HT1080 (cell line): ENCODE measurements at places on chromosomes 7 and 10.

GRCh38 chr10:11869743-11870460, 46.7 kb downstream of the PROSER2 start:
- DNase-seq: no peak

- no peak for DNase-seq
Observed at GRCh38 chr10:1359626-1359955, 303.4 kb downstream of the WDR37 start.

GRCh38 chr7:106193661-106194060, 81.5 kb upstream of the SYPL1 start:
- no peak for DNase-seq

- no peak for DNase-seq
Observed at GRCh38 chr7:95525503-95525902, 39.8 kb downstream of the ASB4 start.

DNA sequence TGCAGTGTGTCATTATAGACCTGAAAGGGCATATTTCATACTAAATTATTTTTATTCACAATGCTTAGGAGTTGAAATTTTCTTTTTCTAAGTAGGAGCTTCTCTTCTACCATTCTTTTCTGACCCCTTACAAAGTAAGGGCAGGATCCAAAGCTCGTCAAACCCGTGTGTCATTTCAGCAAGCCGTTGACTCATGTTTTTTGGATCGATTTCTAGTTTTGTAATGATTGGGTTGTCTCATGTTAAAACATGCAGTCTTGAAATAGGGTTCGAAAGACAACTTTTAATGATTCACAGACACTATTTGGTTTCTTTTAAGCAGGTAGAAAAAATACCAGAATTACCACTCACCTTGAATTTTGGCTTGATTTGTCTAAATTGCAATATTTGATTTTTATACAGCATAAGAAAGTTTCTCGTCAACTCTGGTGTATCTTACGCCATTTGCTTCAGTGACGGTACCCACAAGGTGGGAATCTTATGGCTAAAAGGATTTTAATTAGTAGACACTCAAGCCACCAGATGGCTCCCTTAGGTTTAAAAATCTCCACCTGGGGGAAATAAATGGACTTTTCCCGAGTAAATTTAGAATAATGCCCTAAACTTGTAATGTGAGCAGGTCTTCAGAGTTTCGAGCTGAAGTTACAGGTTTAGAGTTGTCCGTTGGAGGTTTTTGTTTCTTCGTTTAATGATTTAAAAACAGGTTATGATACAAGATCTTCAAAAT, 283.4 kb downstream of the CCDC3 start:
- no peak for DNase-seq

DNA sequence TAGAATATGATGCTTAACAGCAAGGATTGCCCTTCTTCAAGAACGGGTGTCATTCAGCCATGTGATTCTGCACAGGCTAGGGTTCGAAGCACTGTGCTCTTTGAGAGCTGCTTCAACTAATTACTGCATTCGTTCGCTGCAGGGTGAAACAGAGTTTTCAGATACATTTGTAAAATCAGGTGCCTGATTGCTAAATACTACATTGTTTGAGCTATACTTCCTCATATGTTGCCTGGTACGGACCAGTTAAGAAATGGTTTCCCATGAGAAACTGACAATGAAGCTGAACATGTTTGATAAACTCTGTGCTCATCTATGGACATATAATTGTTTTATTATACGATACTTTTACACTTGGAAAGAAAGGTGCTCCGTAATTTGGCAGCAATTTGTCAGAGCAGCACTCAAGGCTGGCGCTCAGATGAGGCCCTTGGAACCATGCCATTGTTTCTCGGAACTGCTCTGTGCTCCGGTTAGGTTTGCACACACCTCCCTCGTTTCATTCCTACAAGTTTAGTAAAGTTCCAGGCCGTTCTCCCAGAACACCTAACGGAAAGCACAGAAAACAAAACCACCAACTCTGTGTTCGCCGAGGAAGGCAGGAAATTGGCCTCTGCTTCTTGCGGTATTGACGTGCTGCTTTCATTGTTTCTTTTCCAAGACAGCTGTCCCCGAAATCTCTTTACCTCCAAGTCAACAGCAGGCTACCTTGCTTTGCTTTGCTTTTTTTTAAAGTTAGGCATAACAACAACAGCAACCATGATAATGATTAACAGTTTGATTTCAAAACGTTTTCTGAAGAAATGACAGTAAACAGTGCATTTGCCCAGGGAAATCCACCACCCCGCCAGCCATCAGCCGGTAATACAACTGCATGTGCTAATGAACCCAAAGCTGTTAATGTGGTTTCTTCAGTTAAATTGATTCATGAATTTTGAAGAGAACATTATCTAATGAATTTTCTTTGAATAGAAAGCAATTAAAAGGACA, 206.9 kb downstream of the EBF3 start:
- no peak for DNase-seq

- peak; percentile 49 for DNase-seq
Observed at GRCh38 chr10:82377608-82378007, 502.6 kb downstream of the NRG3 start.

- no peak for DNase-seq
Observed at GRCh38 chr7:81845744-81846241, 75.9 kb upstream of the HGF start.

GRCh38 chr7:5345171-5345570, 62.4 kb downstream of the SLC29A4 start:
- no peak for DNase-seq

- no peak for DNase-seq
Observed at GRCh38 chr7:97149843-97150242, 32.3 kb downstream of the SDHAF3 start.

DNA sequence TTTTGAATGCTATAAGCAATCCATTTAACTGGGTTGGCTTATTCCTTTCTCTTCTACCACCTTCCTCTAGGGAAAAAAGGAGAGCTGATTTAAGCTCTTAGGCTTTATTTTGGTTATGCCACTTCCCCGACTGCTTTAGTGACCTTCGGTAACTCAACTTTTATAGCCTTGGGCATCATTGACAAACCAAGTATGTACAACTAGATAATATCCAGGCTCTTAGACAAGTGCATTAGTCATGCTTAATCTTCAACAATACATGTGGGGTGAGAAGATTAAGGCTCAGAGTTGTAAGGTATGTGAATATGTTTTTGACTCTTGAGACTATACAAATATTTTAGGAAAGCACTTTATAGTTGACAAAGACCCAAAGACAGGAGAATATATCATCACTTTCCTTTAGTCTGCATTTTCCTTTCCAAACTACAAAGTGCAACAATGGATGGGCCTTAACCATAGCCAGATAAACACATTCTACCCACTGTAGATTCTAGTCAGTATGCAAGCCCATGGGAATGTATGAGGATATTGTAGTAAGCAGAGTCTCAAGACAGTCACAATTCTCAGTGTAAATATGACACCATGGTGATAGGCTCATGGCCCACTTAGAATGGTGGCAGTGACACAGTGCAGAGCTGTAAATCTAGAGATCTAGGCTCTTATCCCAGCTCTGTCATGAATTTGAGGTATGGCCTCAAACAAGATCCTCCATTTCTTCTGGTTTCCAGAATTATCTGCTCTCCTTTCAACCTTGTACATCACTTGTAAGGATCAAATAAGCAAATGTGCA, 1117.3 kb downstream of the SORCS3 start:
- no peak for DNase-seq

DNA sequence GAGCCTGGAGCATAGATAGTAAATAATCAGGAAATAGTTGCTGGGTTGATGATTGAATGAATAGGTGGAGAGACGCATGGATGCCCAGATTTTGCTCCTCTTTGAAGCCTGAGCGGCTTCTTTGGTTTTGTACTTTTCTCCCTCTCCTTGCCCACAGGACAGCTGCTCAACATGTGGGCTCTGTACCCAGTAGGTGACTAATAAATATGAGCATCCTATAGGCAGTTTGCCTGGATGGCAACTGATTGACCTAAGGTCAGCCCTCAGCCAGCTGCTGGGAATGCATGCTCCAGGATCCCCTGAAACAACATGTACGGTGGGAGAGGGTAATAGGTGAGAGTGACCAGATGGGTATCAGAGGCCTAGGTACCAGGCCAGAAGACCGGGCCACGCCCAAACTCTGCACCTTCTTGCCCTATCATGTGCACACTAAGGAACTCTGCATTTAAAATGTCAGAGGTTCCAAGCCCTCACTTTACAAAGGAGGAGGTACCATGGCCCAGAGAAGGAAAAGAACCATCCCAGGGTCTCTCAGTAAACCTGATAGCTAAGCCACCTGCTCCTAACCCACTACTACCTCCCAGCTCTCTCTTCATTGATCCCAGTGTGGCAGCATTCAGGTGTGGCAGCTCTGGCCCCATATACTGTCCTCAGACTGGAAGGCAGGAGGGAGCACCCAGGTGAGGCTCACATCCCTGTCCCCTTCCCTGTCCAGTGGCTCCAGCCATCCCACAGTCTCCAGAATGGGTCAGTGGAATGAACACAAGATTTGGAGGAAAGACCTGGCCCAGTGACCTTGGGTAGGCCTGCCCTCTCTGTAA, 2.7 kb upstream of the ZCCHC24 start:
- no peak for DNase-seq

GRCh38 chr7:148993193-148993592, 35.1 kb downstream of the PDIA4 start:
- no peak for DNase-seq

DNA sequence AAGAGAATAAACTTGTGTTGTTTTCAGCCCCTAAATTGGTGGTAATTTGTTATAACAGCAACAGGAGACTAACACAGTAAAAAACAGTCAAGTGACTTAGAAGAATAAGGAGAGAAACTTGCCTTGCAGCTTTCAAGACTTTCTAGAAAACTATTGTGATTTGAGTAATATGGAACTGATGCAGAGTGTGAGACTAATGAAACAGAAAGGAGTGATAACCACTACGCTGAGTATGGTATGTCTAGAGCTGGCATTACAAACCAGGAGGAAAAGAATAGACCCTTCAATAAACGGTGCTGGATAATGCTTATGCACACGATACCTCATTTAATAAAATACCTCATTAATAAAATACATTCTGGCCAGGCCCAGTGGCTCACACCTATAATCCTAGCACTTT, 99.9 kb downstream of the CREM start:
- DNase-seq: no peak

DNA sequence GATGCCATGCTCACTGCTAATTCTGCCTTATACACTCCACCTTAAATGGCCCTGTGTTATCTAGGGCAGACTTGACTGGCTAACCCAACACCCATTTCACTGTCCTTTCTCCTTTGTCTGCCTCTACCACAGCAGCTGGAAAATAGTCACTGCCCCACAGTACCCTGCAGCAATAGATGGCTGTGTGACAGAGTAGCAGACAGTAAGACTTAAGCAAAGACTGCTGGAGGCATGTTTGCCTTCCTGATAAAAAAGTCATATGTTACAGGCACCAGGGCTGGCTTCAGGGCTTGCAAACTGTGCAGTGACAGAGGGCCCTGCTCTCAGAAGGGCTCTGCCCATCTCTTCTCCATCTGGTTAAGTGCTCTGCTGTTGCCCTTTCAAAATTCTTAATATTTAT, 332.6 kb upstream of the GHITM start:
- no peak for DNase-seq

DNA sequence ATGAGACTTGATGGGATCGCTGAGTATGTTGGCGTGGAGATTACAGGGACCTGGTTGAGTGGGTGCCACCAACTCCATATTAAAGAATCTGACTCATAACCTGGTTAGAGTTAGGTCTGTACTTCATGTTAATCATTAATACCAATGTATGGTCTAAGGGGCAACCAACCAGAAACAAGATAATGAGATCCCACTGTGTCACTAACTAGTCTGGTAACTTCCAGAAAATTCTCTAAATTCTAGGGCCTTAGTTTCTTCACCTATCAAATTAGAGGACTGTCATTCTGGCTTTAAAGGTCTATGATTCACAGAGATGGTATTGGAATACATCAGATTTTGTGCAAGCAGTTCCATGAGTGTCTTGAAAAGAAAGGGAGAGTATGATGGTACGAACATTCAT, 102.2 kb downstream of the SNX10 start:
- DNase-seq: no peak

- no peak for DNase-seq
Observed at GRCh38 chr10:82254237-82254636, 379.2 kb downstream of the NRG3 start.

DNA sequence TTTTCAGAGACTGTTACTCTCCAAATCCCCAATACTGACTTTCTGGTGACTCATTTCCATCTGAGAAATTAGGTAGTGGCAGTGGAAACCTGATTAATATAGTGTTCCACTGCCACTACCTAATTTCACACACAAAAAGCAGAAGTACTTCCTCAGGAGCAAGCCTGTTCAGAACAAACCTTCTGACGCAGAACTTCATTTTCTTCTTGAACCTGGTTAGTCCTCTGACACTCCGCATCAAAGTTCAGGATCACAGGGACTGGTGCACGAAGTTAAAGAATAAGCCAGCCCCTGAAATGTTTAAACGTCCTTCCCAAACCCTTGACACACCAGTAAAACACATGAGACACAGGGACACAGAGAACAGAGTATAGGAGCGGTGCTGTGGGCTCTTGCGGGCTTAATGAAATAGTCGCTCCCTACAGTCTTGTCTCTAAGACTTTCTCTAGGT, 4.4 kb downstream of the WDR91 start:
- no peak for DNase-seq

GRCh38 chr7:149776289-149776688, 2.9 kb upstream of the ZNF467 start:
- peak; percentile 76 for DNase-seq

- DNase-seq: no peak
Observed at GRCh38 chr10:118286051-118286838, 55.9 kb downstream of the FAM204A start.

DNA sequence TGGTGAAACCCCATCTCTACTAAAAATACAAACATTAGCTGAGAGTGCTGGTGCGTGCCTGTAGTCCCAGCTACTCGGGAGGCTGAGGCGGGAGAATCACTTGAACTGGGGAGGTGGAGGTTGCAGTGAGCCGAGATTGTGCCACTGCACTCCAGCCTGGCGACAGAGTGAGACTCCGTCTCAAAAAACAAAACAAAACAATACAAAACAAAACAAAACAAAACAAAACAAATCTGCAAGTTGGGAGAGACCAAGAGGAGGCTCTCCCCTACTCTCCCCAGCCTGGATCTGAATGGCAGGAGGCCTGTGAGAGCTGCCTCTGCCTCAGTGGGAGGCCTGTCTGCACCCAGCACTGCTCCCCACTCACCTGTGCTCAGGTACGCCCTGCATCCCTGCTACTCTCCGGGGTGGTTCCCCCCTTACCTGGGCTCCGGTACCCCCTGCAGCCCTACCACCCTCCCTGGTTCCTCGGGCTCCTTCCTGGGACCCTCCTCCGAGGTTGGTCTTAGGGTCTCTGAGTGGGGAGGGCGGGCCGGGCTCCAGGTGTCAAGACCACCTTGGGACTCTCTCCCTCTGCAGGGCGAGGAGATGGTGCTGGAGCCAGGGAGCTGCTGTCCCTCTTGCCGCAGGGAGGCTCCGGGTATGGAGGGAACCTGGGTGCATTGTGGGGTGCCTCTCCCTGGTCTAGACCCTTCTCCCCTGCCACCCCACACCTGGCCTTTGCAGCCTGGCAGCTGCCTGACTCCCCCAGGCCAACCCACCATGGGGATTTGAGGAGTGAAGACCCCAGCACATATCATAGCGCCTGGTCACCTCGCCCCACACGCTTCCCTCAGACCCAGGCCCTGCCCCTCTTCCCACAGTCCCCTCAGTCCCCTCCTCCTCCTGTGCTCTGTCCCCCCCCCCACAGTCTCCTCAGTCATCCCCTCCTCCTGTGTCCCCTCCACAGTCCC, 9.5 kb upstream of the ZNF862 start:
- no peak for DNase-seq
